ENCODE measurements at places on chromosomes 7 and 10. TPM values are rescaled to one million over a fixed set of nuclear protein-coding genes. Genes with fewer than 3 reads are reported as not detected.

DNA sequence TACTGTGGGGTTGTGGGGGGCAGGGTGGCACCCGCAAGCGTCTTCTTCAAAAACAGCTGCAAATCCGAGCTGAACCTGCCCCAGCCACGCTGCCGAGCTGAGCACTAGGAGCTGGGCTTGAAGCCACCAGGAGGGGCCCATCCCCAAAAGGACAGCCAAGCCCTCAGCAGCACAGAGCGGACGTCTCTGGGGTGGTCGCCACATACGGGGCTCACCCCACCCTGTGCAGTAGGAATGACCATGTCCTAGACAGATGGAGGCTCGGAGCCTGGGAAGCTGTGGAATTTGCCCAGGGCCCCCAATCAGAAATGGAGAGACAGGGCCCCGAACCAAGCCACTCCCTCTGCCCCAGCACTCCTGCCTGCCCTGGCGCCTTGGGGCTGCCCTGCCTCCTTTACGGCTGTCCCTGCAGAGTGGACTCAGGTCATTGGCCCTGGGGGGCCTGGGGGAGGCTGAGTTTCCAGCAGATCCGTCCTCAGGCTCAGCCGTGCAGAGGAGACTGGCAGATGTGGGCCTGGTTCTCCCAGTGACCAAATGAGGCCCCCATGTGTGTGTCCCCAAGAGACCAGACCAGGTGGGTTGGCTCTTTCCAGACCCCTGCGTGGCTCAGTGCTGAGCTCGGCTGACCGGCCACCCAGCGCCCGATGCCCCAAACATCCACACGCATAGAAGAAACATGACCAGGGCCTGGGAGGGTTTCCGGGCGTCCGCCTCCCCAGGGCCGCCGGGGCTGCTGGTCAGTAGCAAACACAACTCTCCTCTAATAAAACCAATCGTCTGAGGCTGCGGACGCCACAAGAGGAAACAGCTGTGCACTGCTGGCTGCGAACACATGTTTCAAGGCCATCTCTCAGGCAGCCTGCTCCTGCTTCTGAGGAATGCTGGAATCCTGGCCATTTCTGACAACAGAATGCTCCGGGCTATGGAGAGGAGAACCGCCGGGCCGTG lies 54.9 kb downstream of the PDGFA start:
- H3K27me3 ChIP-seq: peaks cover 65% of the 10 kb centered on the region
- peaks cover 10% of the 10 kb centered on the region for H3K36me3 ChIP-seq
- no peak overlapping the region for H3K4me3 ChIP-seq
- no peak for DNase-seq

- peak overlapping the region; percentile 90 for H3K27ac ChIP-seq
- peaks cover 61% of the 10 kb centered on the region for H3K36me3 ChIP-seq
- H3K27me3 ChIP-seq: no peaks in the 10 kb centered on the region
- DNase-seq: peak; percentile 60
These were observed 31.5 kb upstream of the SH2D4B start for GRCh38 chr10:80506189-80506575.

DNA sequence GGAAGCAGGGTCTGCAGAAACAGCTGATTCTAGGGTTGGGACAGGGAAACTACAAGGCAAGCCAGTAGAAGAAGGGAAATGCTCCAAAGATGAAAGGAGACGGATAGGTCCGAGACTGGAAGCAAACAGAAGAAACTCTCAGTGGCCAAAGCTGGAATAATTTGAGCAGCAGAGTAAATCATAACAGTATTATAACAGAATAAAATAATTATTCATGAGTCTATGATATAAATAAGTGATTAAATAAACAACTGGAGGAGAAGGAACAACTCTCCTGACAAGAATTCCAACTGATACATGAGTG lies 27.6 kb downstream of the EZH2 start:
- H3K27ac ChIP-seq: no peak overlapping the region
- no peaks in the 10 kb centered on the region for H3K27me3 ChIP-seq
- H3K4me1 ChIP-seq: peaks cover 9% of the 10 kb centered on the region
- H3K4me3 ChIP-seq: no peak overlapping the region
- no peak for DNase-seq
- H3K36me3 ChIP-seq: no peaks in the 10 kb centered on the region

DNA sequence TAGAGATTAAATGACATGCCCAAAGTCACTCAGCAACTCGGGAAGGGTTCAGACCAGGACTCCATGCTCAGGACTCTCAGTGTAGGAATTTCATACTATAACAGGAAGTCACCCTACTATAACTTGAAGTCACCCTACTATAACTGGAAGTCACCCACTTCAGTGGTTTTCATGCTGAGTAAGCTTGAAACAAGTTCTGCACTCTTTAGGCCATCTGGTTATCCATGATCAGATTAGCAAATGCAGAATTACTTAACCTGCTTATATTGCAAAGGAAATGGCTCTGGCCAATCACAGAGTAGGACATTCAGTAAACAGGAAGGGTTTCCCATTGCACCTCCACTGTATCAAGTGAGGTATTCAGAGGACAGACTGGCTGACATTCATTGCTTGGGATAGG lies 1240.4 kb downstream of the GATA3 start:
- no peak overlapping the region for H3K27ac ChIP-seq
- H3K36me3 ChIP-seq: no peaks in the 10 kb centered on the region
- no peak for DNase-seq
- H3K4me1 ChIP-seq: no peaks in the 10 kb centered on the region
- no peak overlapping the region for H3K4me3 ChIP-seq

DNA sequence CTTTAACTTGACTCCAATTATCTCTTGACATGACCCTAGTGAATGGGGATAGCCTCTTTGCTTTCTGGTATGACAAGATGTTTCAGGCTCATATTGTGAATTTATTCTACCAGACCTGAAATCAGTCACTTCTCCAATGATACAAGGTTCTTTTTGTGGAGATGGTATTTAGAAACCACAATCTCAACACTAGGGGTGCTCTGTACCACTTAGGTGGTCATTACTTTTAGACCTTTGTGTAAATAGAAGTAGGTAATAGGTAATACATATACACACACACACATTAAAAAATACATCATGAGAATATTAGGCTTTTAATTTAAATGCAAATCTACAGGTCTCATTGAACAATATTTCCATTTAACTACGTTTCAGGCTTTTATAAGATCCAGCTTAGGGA lies 199.0 kb upstream of the RHOBTB1 start:
- no peaks in the 10 kb centered on the region for H3K36me3 ChIP-seq
- no peak overlapping the region for H3K4me3 ChIP-seq
- DNase-seq: no peak

- no peak for DNase-seq
- H3K36me3 ChIP-seq: no peaks in the 10 kb centered on the region
- no peaks in the 10 kb centered on the region for H3K27me3 ChIP-seq
- no peaks in the 10 kb centered on the region for H3K4me1 ChIP-seq
- no peak overlapping the region for H3K4me3 ChIP-seq
These were observed 10.0 kb downstream of the BTBD16 start for GRCh38 chr10:122281018-122281626.

DNA sequence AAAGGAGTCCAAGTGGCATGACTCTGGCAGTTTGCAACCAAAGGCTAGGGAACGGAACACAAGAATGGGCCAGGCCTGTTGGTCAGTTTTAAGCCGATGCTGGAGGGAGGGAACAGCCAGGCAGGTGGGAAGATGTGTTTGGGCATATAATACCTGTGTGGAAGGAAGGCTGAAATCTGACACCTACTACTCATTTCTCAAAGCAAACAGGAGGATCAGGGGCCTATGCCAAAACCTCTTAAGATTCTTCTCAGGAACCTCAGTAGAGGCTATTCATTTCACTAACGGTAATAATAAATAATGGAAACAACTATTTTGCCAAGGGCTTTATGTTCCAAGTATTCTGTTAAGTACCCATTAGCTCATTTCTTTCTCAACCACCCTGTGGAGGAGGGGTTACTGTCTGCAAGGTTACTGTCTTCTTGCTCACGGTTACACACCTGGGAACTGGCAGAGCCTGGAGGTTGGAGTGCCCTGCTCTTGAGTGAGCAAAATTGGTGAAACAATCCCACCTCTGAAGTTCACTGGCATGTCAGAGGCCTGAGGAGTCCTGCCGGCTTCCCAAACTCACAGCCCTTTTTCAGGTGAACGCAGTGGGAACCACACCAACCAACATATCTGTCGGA lies 35.5 kb downstream of the GOT1 start:
- H3K36me3 ChIP-seq: peaks cover 22% of the 10 kb centered on the region
- no peaks in the 10 kb centered on the region for H3K27me3 ChIP-seq
- DNase-seq: no peak
- peaks cover 11% of the 10 kb centered on the region for H3K4me1 ChIP-seq

DNA sequence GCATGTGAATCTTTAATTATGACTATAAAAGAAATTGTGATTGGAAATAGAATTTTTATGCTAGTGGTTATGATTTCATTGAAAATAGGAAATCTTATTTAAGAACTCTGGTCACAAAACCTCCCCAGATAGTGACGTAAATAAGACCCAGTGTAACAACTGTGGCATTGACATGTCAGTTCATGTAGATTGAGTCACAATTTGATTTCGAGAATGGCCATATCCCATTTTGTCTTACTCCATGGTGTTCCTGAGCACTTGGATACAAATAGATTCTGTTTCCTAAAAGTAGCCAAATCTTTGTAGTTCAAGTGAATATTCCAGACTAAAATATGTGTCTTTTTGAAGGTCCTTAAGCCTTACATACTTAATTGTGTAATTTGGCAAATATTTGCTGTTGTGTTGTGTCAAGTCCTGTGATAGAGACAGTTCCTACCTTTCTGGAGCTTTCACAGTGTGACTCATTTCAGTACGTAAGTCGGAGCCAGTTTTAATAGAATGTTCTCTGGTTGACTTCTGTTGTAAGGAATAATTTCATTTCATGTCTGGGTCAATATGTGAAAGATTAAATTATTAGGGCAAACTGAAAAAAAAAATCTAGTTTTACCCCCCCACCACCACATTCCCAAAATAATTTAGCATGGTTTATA lies 37.1 kb upstream of the TOMM7 start:
- DNase-seq: no peak
- H3K4me3 ChIP-seq: no peak overlapping the region
- peaks cover 14% of the 10 kb centered on the region for H3K4me1 ChIP-seq
- no peaks in the 10 kb centered on the region for H3K27me3 ChIP-seq

DNA sequence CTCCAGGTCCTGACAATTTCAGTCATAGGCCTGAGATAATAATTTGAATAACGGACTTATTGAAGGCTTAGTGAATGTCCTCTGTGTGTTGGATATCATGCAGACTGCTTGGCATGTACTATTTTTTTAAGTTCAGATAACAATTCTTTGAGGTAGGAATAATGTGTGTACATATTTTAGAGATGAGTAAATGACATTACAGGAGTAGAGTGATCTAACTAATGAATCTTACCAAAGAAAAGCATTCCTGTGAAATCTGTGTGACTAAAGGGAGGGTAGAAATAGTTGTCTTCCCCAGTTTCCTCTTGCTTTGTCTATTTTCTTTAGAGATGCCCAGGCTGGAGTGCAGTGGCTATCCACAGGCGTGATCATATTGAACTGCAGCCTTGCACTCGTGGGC lies 391.8 kb upstream of the ETV1 start:
- no peaks in the 10 kb centered on the region for H3K27me3 ChIP-seq
- H3K36me3 ChIP-seq: no peaks in the 10 kb centered on the region
- no peak for DNase-seq
- H3K4me1 ChIP-seq: peaks cover 11% of the 10 kb centered on the region
- H3K27ac ChIP-seq: no peak overlapping the region

DNA sequence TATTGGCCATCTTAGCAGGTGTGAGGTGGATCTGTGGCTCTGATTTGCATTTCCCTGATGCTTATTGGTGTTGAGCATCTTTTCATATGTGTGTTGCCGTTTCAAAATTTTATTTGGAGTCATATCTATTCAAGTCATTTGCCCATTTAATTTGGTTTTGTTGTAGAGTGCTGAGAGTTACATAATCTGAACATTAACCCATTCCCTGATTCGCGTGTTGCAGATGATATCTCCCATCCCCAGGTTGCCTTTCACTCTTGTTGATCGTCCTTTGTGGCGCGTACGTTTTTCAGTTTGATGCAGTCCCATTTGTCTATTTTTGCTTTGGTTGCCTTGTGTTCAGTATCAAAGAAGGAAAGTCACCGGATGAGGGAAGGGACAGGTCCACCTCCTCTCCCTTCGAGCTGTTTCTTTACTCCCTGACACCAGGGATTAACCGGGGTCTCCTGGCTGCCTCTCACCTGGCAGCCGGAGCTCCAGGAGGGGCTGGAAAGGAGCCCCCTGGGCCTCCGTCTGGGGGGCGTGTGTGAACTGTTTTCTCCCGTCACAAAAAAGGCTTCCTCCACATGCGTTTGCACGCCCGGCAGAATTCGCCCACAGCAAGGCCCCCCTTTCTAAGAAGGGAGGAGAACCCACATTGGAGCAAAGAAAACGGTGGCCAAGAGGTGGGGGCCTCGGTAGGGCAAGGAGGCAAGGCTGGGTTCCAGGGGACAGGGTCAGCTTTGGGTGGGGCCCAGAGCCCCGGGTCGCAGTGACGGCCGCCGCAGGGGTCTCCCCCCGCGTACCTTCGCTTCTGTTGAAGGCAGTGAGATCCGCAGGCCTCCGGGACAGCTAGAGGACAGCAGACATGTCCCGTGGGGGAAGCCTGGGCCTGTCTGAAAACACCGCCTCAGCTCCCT lies 8.3 kb downstream of the MNX1 start:
- no peak overlapping the region for H3K27ac ChIP-seq

GRCh38 chr7:24075426-24075810 lies 208.6 kb upstream of the NPY start:
- DNase-seq: no peak
- peak overlapping the region; percentile 53 for H3K4me3 ChIP-seq
- H3K27me3 ChIP-seq: peaks cover 20% of the 10 kb centered on the region
- peaks cover 12% of the 10 kb centered on the region for H3K4me1 ChIP-seq

The ZNF503 gene
- total RNA-seq: 12.8 TPM

The BUD31 gene
- 62.8 TPM for total RNA-seq

The NXPH1 gene
- not detected for total RNA-seq

The OR2A14 gene
- total RNA-seq: not detected

The PALD1 gene
- 0.38 TPM for total RNA-seq

The GPR146 gene
- total RNA-seq: 0.66 TPM

The GSAP gene
- 26.0 TPM for total RNA-seq

The ACTA2 gene
- 1.1 TPM for total RNA-seq

The LRIT1 gene
- total RNA-seq: not detected

The SDK1 gene
- 20.0 TPM for total RNA-seq

The ABCB1 gene
- 15.8 TPM for total RNA-seq

The CDNF gene
- total RNA-seq: 2.4 TPM

The TAS2R41 gene
- not detected for total RNA-seq
